ENCODE measurements at places on chromosomes 11 and 22.

DNA sequence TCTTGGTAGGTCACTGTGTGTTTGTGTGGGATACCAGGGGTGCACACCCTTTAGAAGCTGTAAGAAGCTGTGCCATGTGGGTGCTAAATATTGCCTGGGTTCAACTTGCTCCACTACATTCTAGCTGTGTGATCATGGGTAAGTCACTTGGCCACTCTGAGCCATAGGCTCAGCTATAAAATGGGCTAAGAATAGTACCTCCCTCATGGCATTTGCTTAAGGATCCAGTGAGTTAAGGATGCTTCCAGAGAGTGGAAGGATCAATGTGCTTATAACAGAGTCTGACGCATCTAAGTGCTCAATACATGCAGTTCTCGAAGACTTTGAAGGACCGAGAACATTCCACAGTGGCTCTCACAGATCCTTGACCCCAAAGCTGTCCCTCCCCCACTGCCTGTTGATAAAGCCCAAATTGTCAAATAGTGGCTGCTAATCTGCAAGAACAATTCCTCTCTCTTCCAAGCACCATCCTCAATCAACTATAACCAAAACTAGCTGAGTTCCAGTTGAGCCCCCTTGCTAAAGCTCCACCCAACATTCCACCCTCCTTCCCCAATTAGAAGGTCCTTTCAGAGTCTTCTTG lies 13.2 kb upstream of the TMPRSS6 start:
- no peak for DNase-seq

GRCh38 chr11:126426820-126427749 lies 71.6 kb downstream of the ST3GAL4 start:
- no peak for DNase-seq

DNA sequence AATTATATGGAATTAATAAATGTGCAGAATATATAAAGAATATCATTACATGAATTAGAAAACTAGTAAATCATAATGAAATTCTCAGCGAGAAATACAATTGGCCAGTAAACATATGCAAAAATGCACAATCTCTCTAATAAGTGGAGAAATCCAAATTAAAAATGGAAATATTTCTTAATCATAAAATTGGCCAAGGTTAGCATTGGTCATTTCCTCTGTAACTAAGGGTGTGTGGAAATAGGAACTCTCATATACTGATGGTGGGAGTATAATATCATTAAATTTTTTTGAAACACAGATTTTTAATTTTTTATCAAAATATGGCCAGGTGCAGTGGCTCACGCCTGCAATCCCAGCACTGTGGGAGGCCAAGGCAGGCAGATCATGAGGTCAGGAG lies 7.6 kb upstream of the ZNF74 start:
- DNase-seq: no peak

DNA sequence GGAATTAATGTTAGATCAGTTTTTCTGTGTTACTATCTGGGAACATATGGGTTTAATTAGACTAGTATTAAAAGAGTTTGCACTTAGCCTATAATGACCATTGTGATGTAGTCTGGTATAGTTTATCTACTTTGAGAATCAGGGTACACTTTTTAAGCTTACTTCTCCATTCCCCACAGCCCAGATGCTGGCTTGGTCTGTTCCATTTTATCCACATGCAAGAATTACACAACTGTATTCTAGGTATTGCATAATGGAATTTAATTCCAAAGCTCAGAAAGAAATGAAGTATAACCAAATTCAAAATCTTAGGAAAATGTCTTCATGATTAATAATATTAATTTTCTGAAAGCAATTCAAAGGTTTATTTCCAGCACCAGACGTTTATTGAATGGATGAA lies 122.2 kb upstream of the PDGFD start:
- DNase-seq: no peak

DNA sequence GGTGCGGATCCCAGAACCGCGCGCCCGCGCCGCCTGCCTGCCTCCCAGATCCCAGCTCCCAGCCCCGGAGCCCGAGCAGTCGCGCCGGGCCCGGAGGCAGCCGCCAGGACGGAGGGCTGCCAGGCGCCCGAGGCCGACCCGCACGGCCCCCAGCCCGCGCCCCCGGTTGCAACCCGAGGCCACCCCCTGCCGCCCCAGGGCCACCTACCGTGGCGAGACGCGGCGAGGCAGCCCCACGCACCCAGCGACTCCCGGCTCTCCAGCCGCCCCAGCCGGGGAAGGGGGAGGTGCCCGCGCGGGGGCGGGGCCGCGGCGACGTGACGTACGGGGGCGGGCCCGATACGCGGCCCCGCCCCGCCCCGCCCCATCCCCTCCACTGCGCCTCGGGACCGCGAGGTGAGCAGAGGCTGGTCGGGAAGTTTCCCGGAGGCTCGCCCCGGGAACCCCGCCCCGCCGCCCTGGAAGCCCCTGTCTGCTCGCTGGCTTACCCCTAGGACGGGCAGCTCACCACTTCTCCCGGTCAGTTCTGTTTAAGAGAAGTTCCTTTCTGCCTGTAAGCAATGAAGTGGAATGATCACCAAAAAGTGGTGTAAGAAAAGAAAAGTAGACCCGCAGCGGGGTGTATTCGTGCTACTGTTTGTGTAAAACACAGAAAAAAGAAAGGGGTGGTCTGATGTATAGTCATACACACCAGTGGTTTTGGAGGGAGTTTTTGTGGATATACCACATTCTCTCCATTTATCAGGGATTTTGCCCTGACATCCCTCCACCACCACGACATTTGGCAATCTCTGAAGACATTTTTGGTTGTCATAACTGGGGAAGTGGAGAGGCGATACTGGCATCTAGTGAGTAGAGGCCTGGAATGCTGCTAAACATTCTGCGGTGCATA lies at the start of gene TPST2:
Gene TPST2, minus strand, starts transcription at position 288 of the 892 bp plus-strand sequence. CDS start 48,502 bp downstream, outside the sequence.
- no peak for DNase-seq

- no peak for DNase-seq
These were observed 118.4 kb downstream of the SHANK2 start for GRCh38 chr11:71133946-71134345.

- DNase-seq: no peak
These were observed 3.0 kb upstream of the PACSIN3 start for GRCh38 chr11:47189100-47189834.

DNA sequence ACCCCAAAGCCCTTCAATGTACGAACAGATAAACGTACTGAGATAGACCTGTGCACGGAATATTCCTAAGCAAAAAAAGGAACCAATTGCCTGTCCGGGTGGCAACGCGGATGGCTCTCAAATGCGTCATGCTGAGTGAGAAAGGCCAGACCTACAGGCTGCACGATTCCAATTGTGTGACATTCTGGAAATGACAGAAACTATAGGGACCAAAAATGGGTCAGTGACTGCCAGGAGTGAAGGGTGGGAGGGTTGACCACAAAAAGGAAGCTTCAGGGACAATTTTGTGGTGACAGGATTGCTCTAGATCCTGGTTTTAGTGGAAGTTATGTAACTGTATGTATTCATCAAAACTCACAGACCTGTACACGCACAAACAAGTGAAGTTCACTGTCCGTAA lies 24.0 kb upstream of the SYT8 start:
- no peak for DNase-seq

DNA sequence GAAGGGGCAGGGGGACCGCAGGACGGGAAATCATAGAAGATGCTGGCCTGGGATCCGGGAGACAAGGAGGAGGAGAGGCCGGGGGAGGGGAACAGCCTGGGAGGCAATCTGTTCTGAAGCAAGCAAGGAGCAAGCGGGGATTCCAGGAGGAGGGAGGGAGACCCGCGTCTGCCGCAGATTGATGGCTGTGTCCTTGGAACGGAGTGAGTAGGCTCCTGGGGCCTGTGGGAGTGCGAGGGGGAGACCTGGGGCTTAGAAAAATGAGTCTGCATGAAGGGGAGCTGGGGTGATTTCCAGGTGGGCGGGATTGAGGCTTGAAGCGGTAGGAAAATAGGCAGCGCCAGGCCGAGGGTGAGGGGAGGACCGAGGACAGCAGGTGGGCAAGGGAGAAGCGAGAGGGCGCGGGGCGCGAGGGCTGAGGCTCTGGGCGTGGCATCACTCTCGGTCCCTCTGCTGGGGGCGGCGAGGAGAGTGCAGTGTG lies 1.6 kb upstream of the LRRC55 start:
- DNase-seq: no peak

DNA sequence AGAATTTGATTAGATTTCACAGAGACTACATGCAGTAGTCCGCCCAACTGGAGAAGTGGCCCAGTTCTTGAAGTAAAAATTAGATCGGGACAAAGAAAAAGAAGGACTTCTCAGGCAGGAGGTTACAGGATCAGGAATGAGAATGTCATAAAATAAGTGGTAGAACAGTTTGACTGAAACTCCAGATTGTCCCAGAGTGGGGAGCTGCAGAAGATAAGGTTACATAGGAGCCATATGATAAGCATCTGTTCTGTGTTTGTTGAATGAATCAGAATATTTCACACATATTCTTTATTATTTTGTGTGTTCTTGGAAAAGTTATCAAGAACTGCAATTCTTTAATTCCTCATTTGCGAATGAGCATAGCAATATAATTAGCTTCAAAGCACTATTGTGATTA lies 210.6 kb downstream of the AASDHPPT start:
- no peak for DNase-seq

DNA sequence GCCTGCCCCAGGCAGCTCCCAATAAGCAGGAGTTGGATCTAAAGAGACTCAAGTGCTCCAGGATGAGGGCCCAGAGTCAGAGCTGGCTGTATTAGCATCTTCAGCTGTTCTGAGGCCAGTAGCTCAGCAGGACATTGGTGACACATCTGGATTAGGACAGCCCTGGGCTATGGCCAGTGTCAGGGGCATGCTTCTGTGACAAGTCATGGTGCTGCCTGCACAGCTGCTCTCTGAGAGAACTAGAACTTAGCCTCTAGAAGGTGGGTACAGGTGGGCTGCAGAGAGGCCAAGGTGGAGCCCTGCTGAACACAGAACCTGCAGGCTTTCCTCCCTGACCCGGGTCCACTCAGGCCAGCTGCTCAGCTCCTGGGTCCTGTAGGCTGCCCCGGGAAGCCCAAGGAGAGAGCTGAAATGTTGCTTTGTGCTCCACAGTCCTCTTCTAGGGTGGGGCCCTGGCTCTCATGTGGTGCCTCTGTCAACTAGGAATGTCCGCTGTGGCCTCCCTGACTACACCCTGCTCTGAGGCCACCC lies 426.9 kb downstream of the SOX6 start:
- DNase-seq: no peak

DNA sequence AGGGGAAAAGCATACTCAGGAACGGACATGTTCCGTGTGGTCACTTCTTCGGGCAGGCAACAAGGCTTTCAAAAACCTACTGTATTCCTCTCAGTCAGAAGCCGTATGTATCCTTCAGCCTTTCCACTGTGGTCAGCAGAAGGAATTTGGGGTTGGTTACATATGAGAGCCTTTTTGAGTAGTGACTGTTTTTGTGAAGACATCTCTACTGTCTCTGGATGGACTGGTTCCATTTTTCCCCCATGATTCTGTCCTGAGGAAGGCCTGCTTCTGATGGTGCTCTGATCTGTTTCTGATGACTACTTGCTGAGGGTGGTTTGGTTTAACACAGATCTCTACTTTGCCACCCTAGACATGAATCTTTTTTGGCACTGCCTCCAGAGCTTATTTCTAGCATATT lies 63.7 kb upstream of the HORMAD2 start:
- no peak for DNase-seq

- no peak for DNase-seq
These were observed 90.1 kb downstream of the STK33 start for GRCh38 chr11:8503910-8504364.

GRCh38 chr11:7614656-7615055 lies 58.6 kb downstream of the CYB5R2 start:
- no peak for DNase-seq

DNA sequence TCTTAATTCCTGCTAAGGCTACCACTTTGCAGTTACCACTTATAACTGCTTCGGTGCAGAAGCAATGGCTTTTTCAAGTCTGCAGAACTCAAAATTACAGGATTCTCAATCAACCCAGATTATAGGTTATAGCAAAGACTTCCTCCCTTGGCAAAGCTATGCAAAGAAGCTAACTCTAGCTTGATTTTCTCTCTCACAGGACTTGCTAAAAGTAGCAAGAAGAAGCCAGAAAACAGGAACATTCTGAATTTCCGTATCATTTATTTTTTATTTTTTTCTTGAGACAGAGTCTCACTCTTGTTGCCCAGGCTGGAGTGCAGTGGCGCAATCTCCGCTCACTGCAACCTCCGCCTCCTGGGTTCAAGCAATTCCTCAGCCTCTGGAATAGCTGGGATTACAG lies 10.7 kb upstream of the PLEKHB1 start:
- no peak for DNase-seq

DNA sequence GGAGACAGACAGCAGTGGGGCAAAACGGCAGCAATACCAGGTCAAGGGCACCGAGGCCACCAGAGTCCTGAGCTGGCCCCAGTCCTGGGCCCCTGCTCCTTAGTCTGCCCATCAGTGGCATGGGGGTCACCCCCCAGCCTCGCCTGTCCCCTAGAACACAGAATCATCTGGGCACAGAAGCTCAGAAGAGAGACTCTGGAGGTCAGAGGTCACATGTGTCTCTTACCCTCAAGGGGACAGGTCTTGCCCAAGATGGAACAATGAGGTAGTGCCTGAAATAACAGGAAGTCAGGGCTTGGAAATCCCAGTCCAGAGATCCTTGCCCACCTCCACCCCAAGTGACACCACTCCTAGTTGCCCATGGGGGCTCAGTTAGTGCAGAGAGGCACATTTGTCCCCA lies 20.6 kb downstream of the PDE2A start:
- DNase-seq: no peak

GRCh38 chr11:104435494-104435893 lies 271.5 kb upstream of the PDGFD start:
- DNase-seq: no peak

- DNase-seq: no peak
These were observed 24.4 kb downstream of the TOM1 start for GRCh38 chr22:35324067-35324466.

GRCh38 chr11:46114378-46114777 lies 6.9 kb downstream of the PHF21A start:
- DNase-seq: no peak

- DNase-seq: no peak
These were observed 76.1 kb downstream of the KIRREL3 start for GRCh38 chr11:126924376-126925040.

DNA sequence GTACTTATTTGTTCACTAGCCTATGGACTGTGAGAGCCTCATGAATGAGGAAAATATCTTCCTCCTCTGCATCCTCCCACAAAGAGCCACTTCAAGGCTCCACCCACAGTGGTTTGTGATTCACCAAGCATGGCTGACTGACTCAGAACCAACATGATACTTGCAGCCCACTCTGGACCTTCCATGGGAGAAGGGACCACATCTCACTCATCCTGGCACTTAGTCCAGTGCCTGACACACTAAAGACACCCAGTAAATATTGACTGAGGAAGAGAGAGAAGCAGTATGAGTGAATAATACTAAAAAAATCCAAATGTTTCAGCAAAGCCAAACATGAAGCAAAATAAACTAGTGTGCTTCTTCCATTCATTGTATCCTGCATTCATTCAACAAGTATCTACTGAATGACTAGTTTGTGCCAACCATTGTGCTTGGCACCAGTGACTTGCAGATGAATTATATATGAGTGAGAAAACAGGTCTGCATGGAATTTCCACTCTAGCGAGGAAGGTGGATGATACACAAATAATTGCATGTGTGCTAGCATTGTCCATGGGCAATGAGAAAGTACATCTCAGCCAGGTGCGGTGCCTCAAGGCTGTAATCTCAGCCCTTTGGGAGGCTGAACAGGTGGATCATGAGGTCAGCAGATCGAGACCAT lies 54.9 kb upstream of the BLID start:
- DNase-seq: no peak

GRCh38 chr22:30265823-30266444 lies 717 bp downstream of the OSM start:
- no peak for DNase-seq
